ENCODE measurements at places on chromosomes 5 and 9.

DNA sequence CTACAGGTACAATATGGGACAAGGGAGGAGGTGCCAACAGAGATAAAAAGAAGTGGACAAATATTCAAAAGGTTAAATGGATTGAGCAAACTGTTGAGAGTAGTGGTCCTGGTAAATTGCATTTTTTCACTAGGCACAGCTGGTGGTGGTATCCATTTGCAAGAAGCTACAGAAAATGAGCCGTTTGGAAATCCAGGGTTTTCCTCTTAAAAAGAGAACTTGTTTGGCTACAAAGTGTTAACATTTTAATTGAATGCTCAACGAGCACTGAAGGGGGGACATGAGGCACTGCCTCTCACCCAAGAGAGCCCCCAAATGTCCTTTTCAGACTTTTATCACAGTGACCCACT lies 491 bp upstream of the ZCCHC9 start:
- DNase-seq: no peak

DNA sequence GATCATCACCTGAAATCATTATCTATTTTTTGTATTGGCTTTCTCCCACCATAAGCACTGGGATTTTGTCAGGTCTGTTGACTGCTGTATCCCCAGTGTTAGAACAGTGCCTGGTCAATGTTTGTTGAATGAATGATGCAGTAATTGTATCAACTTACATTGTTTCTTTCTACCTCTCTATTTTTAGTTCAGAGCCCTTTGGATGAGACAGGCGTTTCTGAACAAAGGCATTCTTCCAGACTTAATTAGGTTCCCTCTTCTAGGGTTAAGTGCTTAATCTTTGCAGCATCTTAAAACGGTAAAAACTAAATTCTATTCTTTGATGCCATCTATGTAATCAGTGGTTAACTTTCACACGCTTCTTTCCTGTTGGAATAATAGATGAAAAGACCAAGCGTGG lies 26.3 kb downstream of the SLC44A1 start:
- DNase-seq: no peak

- DNase-seq: no peak
These were observed 80.5 kb upstream of the LMX1B start for GRCh38 chr9:126532951-126533925.

- no peak for DNase-seq
These were observed 151.6 kb upstream of the KLF9 start for GRCh38 chr9:70566066-70566465.

DNA sequence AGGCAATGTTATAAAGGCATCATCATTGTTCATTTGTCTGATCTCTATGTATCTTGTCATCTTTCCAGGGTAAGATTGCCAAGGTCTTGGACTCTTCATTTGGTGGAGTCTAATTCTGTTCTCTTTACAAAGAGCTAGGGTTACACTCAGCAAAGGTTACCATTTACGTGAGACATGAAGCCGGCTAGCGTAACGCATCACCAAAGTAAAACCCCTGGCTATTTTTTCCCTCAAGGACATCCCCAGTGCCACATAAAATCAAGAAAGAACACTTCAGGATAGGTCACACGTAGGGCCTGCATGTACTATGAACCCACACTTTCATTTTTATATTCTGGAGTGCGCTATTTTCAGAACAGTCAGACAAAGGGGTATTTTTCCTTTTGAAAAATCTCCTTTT lies 20.0 kb upstream of the MYOT start:
- no peak for DNase-seq

DNA sequence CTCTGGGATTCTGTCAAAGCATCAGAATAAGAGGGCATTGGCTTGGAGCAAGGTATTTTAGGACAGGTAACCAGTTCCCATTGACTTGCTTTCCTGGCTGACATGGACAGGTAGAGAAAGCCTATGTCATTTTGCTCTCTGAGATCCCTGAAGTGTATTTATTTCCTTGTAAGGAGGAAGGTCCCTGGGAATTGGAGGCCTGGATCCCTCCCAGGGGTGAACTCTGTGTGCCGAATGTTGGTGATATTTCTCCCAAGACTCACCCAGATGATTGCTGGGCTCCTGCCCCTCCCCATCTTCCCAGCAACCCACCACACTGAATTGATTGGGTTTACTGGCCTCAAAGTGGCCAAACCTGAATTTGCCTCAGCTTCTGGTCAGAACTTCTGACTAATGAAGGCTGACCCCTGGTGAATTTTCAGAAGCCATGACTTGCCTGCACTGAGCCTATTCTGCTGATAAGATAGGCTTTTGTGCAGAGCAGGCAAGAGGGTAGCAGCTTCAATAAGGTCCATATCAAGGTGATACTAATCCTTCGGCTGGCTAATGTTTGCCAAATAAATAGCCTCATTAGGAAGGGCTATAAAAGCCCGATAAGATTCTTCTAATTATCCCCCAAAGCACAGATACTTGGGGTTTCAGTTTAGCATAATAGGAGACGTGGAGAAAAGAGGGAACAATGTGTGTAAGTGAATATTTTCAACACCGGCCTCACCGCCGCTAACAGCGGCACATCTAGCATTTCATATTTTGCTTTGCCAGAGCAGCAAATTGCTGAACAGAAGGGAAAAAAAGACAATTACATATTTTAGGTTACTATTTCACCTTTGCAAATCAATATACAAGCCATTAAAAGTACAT lies 152.9 kb upstream of the PITX1 start:
- DNase-seq: no peak

DNA sequence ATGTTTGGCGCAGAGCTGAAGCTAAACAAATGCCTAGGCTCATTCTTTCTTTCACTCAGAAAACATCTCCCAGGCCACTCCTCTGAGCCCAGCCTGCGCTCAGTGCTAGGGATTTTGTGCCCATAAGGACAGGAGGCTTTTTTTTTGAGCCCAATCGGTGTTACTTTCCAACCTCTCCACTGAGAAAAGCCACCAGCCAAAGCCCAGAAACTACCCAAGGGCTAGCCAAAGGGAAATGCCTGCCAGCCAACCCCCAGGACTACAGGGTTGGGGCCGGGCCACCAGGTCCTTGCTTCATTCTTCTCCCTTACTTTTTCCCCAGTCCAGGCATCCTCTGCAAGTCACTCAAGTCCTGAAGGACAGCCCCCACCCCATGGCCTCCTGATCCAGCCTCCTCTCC lies 134.7 kb downstream of the PAX5 start:
- DNase-seq: no peak

DNA sequence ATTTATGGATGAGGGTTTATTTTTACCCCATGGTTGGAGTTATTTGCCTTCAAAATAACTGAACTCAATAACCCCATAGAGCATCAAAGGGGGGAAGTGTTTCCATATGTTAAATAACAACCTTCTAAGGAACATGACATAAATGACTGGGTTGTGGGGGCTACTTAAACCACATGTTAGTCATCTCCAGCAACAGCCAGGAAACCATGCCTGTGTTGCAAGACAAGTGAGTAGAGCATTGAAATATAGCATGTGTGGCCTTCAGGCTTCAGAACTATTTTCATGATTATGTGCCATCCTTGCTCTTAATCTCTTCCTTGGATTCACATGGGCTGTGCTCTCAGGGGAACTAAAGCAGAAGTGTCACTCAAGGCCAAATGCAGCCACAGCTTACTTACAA lies 431.2 kb downstream of the AGTPBP1 start:
- no peak for DNase-seq

- DNase-seq: no peak
These were observed 282.9 kb upstream of the MVB12B start for GRCh38 chr9:126043681-126044080.

GRCh38 chr5:170581211-170581610 lies 77.4 kb downstream of the KCNIP1 start:
- DNase-seq: no peak

DNA sequence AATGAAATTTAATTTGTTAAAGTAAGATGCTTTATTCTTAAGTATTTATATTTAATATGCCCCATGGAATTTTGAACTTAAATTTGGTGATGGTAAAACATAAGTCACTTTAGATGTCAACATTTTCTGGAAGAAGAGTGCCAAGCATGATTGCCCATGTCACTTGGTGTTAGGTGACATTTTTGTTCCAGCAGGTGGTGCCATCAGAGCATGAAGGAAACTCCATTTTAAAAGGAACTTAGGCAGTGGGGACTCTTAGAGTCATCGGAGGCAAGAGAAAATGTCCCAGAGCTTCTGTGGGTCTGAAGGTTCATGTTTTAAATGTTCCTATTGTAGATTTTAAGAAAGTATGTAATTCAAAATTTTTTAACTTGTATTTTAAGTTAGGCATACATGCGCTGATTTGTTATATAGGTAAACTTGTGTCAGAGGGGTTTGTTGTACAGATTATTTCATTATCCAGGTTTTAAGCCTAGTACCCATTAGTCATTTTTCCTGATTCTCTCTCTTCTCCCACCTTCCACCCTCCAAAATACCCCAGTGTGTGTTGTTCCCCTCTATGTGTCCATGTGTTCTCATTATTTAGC lies 789.3 kb downstream of the SEMA5A start:
- DNase-seq: no peak

DNA sequence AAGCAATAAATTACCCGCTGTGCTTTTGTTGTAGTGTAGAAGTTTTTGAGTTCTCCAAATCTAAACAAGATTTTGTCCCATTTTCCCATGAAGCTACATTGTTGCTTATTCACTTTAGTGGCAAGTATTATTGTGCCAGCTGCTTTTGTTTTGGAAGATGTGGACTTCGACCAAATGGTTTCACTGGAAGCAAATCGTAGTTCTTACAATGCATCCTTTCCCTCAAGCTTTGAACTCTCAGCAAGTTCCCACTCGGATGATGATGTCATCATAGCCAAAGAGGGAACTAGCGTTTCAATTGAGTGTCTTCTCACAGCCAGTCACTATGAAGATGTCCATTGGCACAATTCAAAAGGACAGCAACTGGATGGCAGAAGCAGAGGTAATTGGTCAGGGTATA lies 10.9 kb downstream of the MFAP3 start:
- DNase-seq: no peak

DNA sequence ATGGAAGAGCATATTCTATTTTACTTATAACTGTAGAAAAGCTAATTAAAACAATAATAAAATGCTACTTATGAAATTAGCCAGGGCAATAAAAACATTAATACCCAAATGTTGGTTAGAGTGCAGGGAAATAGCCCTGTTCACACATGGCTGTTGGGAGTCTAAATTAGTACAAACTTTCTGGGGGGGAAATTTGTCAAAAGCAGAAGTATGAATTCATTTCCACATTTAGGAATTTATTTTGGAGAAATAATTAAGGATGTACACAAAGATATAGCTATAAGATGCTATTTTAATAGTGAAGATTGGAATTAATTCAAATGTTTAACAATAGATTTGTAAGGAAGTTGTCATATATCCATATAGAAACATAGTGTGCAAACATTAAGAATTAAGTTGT lies 190.5 kb downstream of the SEC61B start:
- no peak for DNase-seq

GRCh38 chr5:57937025-57937424 lies 454.4 kb upstream of the ACTBL2 start:
- no peak for DNase-seq

GRCh38 chr9:22097707-22098106 lies 88.6 kb upstream of the CDKN2B start:
- DNase-seq: no peak

GRCh38 chr5:153542536-153542935 lies 52.1 kb downstream of the GRIA1 start:
- DNase-seq: no peak

DNA sequence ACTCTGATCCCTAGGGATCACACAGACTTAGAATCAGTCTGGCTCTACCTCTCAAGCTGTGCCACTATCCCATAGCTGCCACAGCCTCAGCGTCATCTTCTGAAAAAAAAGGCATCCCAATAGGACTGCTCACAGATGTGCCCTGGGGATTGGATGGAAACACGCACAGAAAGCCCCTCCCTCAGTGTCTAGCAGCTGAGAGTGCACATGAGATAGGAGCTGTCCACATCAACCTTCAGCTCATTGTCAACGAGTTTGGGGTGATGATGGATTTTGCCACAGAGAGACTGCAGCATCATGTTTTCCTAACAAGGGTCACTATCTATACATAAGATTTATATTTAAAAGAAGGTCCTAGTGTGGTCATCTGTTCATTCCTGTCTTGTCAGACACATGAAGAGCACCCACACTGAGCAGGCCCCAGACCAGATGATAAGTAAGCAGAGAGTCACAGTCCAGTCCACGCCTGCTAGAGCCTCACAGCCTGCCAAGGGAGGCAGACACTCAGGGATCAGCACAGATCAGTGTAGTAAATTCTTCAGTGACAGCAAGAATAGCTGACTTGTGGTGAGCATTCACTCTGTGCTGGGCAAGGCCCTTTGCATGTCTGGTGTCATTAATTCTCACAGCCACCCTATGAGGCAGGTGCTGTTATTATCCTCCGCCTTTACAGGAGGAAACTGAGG lies 25.8 kb downstream of the AFAP1L1 start:
- DNase-seq: no peak

DNA sequence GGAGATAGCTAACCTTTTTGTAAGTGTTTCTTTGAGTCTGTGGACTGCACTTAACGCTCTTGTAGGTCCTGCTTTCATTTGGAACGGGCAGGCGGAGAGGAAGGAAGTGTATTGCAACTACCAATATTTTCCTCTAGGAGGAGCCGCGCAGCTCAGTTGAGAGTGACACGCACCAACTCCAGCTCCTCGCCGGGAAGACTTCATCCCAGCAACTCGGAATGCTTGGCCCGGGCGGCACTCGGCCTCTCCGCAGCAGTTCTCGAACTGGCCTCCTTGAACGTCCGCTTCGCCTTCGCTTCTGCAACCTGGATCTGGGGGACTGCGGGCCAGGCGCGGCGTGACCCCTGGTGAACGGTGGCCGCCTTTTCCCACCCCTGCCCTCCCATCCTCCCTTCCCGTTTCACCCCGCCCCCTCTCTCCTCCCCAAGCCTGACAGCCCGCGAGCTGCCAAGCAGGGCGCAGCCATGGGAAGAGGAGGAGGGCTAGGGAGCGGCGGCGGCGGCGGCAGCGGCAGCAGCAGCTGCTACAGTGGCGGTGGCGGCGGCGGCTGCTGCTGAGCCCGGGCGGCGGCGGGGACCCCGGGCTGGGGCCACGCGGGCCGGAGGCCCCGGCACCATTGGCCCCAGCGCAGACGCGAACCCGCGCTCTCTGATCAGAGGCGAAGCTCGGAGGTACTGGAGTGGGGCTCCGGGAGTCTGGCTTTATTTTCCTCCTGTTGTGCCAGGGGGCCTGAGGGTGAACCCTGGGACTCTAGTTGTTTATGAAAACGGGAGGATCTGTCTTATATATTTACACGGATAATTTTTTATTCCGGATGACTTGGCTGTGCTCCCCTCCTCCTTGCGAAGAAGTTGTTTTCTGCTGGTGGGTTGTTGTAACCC lies at the start of gene GHR:
TSS of gene GHR (plus strand) at position 155 of the 881 bp plus-strand sequence. CDS start 142,436 bp downstream, outside the sequence.
- no peak for DNase-seq

DNA sequence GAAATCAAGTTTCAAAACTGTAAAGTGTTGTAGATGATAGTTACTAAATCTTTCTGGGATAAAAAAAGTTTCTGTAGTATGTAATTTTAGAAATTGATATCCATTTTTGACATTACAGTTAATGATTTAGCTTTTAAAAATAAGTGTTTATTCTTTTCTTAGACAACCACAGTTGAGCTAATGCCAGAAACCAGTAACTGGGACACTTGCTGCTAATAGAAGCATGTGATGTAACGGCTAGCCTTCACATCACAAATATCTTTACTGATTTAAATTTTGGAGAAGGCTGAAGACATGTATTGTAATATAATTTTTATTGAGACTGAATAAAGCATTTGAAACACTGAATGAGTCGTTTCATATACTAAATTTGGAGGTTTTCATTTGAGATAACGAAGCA lies 18.8 kb downstream of the CSNK1G3 start:
- no peak for DNase-seq

GRCh38 chr5:118611332-118611945 lies 376.9 kb downstream of the DTWD2 start:
- DNase-seq: no peak

Measured in activated T-helper 9 cell treated with anti-CD3 and anti-CD28 coated beads, Interleukin-2, amount 50 U/mL, for 16 hours (primary cell).